Epithelial cell of esophagus (primary cell): ENCODE measurements at places on chromosomes 3 and 15.
A peak's percentile ranks its signal among the peaks of the same experiment; 100 is the strongest.

DNA sequence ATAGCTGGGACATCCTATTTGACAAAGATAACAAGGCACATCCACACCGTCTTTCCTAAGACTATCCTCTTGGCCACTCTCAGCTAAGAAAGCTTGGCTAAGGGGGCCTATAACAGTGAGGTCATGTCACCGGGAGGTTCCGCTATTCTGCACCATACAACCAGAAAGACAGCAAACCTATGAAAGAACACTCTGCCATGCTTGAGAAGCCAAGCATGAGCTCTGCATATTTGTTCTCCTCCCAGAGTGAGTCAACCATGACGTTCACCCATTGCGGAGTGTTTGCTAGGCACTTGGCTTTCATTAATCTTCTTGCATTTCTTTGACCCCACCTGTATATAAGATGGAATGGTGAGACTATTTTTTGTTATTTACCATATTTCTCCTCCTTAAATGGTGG lies 141.2 kb downstream of the GMNC start:
- peak; percentile 40 for DNase-seq

GRCh38 chr3:11944052-11944673 lies 60.0 kb upstream of the SYN2 start:
- DNase-seq: peak; percentile 47

- DNase-seq: peak; percentile 4
These were observed 481 bp upstream of the CRYBG3 start for GRCh38 chr3:97821287-97821773.

DNA sequence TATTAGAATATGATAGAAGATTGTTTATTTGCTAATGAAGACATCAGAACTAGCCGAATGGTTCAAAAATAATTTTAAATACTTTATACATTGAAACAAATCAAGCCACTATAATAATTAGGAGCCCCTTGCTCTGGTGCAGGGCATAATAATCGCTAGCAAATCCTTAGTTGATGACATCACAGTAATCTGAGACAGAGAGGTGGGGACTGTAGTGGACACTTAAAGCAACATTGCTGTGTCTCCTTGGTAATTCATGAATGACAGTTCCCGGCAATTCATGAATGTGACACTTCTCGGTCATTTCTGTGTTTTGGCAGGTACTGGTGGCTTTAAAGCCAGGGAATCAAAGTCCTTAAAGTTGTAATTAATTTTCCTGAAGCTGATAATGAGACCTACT lies 114.3 kb downstream of the PPM1L start:
- DNase-seq: no peak

- no peak for DNase-seq
These were observed 12.5 kb downstream of the CHDH start for GRCh38 chr3:53833700-53834099.

DNA sequence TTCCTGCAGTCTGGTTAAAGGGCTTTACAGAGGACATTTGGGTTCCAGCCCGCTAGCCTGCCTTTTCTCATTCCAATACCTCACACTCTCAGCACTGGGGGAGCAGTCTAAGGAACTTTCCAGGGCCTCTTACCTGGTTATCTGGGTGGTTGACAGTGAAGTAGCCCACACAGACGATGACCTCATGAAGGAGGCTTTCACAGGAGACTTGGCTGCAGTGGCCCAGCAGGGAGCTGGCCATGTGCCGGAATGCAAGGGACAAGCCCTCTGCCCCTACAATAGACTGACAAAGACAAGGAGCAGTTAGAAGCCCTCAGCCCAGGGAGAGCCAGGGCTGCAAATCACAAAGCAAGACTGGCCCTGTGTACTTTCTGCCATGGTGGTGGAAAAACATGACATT lies 39.5 kb downstream of the ISL2 start:
- DNase-seq: no peak

- DNase-seq: no peak
These were observed 247.2 kb downstream of the ZIC4 start for GRCh38 chr3:147159141-147159540.

- DNase-seq: no peak
These were observed 1059.7 kb downstream of the ZPLD1 start for GRCh38 chr3:103494512-103494911.

DNA sequence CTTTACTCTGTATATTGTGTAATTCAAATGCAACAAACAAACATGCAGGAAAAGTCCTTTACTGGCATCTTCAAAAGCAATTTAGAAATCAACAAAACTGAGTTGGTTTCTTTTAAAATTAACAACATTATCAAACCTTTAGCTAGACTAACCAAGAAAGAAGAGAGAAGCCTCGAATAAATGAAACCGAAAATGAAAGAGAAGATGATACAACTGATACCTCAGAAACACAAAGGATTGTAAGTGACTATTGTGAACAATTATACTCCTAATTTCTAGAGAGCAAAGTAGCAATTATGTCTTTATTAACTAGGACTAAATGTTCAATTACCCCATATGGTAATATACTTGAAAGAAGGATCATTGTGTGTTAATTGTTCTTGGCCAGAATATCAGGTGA lies 49.2 kb upstream of the P3H2 start:
- no peak for DNase-seq

DNA sequence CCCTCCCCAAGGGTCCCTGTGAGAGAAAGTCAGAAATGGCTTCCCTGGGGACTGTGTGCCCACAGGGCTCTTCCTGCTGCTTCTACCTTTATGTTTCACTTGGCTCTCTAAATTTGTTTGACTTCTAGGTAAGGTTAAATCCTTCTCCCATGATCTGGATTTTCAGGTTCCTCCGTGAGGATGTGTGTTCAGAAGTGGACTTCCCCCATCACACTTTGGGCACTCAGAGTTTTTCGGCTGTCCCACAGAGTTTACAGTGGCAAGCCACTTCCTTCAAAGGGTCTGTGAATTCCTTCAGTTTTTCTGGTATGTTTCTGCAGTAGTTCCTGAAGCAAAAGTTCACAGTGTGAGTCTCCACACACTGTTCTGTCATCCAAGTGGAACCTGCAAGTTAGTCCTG lies 30.9 kb upstream of the RARB start:
- peak; percentile 2 for DNase-seq

GRCh38 chr15:58717357-58717756 lies 32.1 kb downstream of the ADAM10 start:
- no peak for DNase-seq

DNA sequence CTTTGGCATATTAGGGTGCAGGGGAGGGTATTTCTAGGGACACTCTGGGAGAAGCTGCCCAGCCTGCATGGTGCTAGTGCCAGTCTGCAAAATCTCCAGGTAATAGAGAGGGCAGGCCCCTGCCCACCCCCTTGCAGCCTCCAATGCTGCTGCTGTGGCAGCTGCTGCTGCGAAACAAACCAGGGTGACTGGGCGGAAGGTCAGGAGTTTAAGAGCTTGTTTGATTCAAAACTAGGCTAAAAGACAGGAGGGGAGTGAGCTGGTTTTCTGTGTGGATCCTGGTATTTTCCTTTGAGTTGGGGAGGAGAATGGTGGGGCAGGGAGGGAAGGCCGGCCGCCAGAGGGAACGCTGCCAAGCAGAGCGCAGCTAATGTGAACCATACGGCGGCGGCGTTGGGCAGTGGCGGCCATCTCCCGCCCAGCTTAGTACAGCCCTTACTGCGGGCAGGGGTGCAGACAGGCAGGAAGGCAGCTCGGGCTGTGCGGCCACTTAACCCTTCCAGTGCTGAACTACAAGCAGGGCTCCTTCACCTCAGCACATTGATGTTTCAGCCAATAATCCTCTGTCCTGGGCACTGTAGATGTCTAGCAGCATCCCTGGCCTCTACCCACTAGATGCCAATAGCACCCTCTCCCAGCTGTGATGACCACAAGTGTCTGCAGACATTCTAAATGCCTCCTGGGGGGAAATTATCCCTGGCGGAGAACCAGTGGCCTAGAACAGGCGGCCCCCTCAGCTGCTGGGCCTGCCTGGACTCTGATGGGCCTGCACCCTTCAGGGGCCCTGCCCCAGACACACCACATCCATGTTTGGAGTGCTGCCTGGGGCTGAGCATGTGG lies 125.7 kb downstream of the EEFSEC start:
- no peak for DNase-seq

GRCh38 chr3:50171540-50172301 lies 16.6 kb downstream of the SEMA3F start:
- DNase-seq: no peak

- DNase-seq: peak; percentile 4
These were observed 8.8 kb downstream of the RASGRP1 start for GRCh38 chr15:38555686-38556334.

DNA sequence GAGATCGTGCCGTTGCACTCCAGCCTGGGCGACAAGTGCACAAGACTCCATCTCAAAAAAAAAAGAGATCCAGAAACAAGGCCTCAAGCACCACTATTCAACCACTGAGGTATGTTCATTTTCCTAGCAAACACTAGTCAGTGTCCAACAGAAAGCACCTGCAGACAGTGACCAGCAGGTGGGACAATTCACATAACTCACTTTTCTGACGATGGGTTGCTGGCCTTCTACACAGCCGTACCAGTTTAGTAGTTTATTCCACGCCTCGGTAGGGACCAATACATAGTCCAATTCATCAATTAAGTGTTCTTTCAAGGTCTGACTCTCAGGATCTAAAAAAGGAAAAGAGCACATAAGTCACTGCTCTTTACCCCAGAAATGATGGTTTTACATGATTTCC lies 12.4 kb downstream of the USP4 start:
- no peak for DNase-seq
